IPS-NIHi11 (cell line): ENCODE measurements at places on chromosomes 3 and 15.

DNA sequence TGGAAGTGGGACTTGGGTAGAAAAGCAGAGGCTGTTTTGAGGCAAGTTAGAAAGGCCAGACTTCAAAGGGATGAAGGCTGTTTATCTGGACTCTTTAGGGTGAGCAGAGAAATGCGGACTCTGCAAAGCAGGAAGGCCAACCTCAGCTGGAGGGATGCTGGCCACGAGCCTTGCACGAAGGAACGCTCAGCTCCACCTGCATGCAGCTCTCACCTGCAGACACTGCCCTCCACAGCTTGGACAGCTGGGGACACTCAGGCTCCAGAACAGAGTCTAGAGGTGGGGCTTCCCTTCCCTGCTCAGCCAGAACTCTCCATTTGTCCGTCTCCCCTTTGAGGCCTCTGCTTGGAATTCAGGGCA, 229.7 kb downstream of the ADAMTS17 start:
- no peak for DNase-seq

DNA sequence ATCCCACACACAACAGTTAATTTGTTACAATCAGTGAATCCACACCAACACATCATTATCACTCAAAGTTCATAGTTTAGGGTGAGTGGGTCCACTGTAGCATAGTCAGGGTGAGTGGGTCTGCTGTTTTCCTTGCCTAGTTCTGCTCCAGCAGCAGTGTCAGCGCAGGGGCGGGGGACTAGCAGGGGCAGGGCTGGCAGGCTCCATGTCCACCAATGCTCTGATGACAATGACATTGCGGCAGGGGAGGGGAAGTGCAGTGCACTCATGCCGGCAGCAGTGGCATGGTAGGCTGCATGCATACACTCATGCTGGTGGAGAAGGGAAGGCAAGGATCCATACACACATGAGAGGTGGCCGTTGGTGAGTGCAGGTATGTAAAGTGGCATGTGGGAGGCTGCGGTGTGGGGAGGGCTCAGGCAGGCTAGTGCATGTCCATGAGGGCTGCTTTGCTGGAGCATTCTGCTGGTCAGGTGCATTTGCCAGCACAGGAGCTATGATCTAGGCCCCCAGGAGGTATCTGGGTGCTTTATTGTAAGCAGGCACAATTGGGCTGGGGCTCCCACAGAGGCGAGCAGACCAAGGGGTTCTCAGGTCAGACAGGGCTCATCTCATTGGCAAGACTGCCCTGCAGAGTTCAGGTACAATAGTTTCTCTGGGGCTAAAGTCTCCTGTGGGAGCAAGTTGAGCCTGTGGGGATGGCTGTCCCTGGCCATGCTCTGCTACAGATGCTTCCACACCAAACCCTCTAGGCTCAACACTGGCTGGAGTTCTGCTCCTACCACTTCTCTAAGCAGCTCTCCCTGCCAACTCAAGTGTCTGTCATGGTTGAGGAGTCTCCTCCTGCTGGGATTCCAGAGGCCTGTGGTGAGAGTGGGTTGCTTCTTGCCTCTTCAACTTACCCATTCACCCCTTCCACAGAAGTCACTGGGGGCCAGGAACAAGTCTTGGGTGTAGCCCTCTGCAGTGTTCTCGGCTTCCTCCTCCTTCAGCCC, 81.3 kb downstream of the KCNAB1 start:
- no peak for DNase-seq

- DNase-seq, result no peak
These were observed 30.2 kb upstream of the ADAMTS9 start for GRCh38 chr3:64717872-64718613.

- no peak for DNase-seq
These were observed 8.5 kb downstream of the MRAS start for GRCh38 chr3:138356730-138357405.

DNA sequence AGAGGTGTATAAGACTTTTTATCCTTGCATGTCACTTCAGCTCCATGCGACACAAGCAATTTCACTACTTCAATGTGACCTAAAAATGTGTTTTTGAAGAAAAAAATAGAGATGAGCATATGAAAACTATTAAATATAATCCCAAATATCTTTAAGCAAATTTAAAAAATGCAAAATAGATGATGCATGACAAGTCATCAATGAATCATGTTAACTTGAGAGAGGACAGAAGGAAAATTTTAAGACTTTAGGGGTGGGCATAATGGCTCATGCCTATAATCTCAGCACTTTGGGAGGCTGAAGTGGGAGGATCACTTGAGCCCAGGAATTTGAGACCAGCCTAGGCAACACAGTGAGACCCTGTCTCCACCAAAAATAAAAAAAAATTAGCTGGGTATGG, 73.3 kb downstream of the ANKRD28 start:
- no peak for DNase-seq

DNA sequence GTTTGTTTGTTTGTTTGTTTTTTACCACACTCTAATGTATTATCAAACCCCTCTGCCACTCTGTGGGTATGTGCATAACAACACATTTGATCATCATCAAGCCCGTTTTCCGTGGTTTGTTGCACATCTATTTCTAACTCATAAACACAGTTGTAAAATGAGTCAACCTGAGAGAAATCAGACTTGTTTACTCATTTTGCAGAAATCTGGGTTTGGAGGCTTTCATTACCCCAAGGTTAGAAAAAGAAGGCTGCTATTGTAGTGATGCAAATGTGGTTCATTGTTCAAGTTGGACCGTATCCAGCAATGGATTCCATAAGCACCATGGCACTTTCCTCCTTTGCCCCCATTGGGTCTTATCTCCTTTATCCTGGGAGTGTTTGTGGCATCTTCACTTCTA, 353.2 kb upstream of the SOX2 start:
- no peak for DNase-seq

- DNase-seq, result no peak
These were observed 6.9 kb downstream of the CMTM7 start for GRCh38 chr3:32398531-32398930.

DNA sequence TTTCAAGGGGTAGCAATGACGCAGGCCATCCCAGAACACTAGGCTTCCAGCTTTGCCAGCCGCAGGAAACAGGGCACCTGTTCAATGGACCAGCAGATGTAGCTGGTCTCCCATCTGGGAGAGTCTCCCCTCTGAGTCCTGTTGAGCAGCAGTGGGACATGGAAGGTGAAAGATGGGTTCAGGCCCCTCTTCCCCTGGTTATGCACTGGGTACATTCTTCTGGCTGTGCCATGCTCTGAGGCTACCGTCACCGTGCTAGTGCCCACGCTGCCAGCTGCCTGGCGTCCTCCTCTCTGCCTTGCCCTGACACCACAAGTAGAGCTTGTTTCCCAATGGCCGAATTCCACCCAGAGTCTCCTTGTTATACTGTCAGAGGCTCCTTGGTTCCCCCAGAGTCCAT, 63.1 kb downstream of the TLE3 start:
- DNase-seq, result no peak
